ENCODE measurements at places on chromosomes 5 and 9.

DNA sequence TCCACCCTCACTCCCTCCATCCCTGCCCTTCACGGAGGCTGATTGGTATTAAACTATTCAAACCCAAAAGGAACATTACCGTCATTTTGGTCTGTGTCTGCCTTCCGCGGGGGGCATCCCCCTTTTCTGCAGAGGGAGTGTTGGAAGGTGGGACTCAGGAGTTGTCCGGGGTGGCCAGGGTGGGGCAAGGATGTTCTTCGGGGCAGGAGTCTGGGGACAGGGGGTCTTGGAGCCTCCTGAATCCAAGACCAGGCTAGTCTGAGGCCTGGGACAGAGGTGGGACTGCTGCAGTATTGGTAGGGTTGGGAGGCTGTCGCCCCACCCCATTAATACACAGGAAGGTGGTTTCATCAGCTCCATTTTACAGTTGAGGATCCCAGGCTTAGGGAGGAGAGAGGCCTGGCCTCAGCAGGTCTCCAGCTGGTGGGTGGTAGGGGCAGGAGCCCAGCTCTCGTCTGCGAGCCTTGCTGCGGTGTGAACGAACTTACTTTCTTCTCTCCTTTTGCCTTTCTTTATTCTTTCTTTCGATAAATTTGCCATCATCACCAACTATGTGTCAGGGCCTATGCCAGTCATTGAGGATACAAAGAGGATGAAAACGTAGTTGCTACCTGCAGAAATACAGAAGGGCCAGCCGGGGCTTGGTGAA, 33.8 kb downstream of the DAB2IP start:
- no peak for DNase-seq

DNA sequence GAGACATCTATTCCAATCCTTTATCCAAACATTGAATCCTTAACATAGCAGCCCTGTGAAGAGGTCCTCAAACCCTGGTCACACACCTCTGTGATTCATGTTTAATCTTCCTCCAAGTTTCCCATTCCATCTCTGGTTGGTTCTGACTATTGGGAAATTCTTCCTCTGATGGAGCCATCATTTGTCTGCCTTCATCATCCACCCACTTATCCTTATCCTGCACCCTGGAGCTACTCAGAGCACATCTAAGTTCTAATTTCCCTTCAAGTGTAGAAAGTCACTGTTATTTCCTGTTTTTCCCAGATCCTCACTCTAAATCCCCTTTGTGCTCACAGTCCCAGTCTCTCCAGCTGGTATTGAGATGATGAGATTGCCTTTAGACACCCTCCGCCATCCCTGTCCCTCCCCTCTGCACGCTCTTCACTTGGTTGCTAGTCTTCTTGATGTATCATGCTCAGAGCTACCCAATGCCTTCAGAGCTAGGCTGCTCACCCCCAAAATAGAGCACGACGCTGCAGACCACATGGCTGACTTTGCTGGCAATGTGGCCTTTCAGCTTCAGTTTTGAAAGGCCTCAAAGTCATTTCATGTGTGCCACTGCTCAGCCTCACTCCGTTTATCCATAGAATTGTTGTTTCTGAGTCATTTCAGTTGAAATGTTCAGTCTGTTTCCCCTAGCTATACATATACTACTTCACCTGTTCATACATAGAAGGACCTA, 154.3 kb downstream of the PALM2AKAP2 start:
- no peak for DNase-seq

GRCh38 chr9:94157050-94157801, 73.0 kb downstream of the PTPDC1 start:
- DNase-seq = no peak

DNA sequence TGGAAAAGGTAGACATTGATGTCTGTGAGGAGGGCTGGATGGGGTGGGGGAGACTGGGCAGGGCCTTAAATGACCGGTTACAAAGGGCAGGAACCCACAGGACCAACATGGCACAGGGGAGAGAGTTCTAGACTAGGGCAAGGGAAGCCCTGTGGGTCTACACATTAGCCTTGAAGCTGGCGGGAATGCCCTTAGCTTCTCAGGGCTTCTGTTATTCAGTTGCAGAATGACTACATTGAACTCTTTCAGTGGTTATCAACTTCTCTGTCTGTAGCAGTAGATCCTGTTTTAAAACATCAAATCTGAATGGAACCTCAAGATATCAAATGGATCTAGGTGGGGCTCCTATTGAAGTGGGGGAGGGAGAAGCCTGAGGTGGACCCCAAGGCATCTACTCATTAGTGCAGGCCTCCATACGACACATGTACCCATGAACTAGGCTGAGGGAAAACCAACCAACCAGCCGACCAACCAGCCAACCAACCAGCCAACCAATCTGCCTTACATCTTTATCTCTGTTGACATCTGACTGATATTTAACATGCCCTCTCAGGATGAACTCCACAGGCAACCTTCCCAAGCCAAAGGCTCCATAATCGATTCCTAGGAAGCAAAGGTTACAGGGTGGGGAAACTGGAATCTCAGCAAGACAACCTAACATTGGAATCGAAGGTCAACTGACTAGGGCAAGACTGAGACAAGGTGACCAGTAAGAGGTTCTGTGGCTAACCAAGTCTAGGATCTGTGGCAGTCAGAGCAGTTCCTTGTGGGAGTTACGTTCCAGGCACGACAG, 48.3 kb downstream of the DAP start:
- DNase-seq = no peak

DNA sequence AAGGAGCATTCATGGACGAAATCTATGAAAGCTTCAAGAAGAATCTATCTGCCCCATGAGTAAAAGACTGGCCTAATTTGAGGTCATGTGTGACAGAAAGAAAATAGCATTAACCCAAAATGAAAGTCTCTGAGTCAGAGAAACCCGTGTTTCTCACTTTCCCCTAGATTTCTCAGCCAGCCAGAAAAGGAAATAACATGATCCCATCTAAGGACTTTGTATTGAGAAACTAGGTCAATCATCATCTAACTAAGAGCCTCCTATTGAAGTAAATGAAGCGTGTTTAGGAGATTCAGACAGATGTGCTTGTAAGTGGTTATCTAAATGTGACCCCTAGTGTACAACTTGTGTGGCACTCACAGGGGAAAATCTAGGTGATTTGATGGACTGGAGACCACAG, 77.3 kb upstream of the ZNF366 start:
- no peak for DNase-seq

- no peak for DNase-seq
Measured at GRCh38 chr5:72248410-72248981, 71.5 kb downstream of the MRPS27 start.

- DNase-seq = no peak
Measured at GRCh38 chr5:67941614-67942401, 273.7 kb upstream of the PIK3R1 start.

DNA sequence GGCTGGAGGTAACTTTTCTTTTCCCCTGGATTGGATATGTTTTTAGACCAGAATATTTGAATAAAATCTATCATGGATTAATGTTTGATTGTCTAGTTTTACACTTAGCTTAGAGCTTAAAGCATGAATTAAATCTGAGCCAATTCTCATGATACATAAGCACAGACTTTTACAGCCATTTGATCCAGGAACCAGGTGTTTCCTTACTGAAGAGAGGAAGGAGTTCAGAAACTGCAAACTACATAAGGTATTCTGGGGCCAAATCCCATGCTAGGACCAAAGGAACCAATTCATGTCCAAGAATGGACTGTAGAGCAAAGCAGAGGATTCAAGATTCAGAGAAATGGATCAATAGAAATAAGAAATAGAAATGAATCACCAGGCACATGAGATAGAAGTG, 360.4 kb upstream of the ZNF608 start:
- no peak for DNase-seq

DNA sequence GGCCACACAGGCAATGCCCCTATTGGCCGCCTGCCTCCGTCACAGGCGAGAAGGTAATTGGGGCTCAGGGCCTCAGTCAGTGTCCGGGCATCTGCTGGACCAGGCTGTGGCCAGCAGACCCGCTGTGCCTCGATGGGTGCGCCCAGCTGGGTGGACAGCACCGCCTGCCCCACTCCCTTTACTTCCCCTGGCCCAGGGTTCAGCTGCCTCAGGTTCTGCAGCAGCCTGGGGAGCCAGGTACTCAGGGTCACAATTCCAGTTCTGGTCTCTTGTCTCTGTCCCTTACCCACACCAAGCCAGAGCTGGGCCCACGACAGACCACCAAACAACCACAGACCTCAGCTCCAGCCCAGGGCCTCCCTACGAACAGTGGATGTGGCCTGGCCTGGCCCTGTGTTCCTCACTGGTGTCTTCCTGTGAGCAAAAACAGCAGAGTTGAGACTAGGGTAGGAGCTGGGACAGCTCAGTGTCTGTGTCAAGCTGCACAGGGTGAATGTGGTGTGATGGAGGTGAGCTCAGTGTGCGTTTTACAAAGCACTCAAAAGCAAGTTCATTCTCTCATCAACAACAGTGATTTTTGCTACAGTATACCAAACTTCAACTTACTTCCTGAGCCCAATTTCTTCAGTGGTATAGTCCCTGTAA, 33.4 kb upstream of the SUSD3 start:
- DNase-seq = no peak

All from activated CD8-positive, alpha-beta memory T cell treated with anti-CD3 and anti-CD28 coated beads for 4 hours (primary cell).